ENCODE measurements at places on chromosomes 6 and 20.

DNA sequence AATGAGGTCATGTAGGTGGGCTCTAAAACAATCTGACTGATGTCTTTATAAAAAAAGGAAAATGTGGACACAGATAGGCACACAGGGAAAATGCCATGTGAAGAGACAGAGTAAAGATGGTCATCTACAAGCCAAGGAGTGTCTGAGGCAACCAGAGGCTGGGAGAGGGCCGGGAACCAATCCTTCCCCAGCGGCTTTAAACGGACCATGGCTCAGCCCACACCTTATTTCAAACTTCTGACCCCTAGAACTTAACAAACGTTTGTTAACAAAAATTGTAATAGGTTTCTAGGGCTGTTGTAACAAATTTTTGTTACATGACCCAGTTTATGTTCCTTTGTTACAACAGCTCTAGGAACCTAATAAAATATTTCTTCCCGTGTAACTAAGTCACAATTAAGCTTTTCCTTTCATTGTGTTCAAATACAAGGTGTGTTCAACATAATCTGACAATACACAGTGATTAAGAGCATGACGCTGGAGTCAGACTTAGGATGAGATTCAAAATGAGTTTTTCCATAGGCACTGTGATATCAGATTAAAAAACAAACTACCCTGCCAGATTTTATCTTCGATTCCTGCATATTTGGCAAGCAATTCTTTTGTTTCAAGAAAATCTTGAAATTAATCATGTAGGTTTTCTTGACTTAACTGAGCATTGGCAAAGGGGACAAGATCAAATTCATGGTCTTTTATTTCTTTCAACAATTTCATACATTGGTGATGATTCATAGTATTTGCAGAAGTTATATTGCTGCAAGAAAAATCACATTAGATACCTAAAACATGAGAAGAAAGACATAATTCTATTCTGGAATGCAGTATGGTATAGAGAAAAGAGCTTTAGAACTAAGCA is 169.5 kb upstream of the RIPOR2 start:
- DNase-seq: no peak

DNA sequence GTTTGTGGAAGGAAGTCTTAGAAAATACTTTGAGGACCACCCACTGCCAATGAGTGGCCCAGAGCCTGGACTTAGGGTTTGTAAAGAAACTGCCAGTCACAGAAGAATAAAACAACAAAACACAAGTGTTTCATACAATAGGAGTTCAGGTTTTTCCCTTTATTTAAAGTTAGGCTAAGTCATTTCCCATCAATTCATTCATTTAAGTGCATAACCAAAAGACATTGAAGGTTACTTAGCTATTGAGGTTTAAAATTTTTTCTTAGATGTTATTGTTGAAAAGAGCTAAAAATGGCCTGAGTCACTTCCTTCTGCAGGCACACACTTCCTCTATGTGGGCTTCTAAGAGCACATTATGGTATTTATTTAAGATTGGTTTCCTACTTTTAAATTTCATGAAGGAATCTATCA is 54.2 kb downstream of the ARMC2 start:
- no peak for DNase-seq

DNA sequence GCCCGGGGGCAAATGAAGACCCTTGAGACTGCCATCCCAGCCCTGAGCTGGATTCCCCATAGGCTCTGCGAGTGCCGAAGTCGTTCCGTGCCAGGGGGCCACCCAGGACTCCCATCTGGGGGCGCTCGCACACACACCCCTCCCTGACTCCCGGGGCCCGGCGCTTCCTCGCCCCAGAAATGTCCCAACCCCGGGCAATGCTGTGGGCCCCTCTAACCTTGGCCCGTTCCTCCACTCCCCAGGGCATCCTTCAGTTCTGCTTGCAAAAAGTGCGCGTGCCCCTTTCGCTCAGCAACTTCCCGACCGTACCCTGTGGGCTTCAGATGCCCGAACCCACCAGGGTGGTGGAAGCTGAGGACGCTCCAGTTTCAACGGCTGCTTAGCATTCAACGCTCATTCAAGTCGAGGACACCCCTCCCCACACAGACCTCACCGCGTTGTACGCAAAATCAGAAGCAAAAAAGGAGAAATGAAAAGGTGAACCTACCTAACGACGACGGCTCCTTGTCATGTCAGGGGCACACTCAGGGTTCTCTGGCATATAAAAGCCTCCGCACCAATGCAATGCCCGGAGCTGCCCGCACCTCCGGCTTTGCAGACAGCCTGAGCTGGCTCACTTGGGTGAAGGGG is 25.3 kb downstream of the RIPOR2 start:
- DNase-seq: no peak

DNA sequence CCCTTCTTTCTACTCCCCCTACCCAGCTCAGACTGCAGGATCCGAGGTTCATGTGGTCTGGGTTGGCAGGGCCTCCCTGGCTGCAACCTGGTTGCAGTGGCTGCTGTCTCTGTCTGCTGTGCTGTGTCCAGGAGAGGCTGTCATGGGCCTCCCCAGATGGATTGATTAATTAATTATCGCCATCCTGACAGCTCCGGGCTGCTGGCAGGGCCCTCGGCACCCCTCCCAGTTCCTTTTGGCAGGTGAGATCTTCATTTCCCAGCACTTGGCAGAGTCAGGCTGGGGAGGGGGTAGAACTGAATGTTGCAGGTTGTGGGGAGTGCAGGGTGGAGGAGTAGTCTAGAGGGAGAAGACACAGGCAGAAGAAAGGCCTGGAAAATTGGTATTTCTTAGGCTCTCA is 56.7 kb upstream of the ZFAND3 start:
- no peak for DNase-seq

DNA sequence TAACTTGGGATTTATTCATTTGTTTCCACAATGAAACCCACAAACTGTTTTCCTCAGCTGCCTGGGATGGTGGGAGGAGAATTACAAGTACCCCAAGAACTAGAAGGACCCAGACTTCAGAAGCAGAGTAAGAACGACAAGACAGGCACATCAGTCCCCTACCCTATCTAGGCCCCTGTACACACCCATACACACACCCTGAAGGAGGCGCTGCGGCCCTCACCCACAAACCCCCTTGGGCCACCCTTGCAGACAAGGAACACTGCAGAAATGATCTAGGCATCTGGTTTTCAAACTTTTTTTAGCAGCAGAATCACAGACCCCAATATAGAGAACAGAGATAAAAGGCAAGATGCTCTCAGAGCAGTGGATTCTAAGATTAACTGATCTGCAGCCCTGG is 55.0 kb downstream of the TRERF1 start:
- no peak for DNase-seq

- no peak for DNase-seq
Measured at GRCh38 chr20:34637245-34638038, 39.5 kb downstream of the PIGU start.

GRCh38 chr6:42158011-42158410 is 15.2 kb upstream of the GUCA1A start:
- DNase-seq: no peak

DNA sequence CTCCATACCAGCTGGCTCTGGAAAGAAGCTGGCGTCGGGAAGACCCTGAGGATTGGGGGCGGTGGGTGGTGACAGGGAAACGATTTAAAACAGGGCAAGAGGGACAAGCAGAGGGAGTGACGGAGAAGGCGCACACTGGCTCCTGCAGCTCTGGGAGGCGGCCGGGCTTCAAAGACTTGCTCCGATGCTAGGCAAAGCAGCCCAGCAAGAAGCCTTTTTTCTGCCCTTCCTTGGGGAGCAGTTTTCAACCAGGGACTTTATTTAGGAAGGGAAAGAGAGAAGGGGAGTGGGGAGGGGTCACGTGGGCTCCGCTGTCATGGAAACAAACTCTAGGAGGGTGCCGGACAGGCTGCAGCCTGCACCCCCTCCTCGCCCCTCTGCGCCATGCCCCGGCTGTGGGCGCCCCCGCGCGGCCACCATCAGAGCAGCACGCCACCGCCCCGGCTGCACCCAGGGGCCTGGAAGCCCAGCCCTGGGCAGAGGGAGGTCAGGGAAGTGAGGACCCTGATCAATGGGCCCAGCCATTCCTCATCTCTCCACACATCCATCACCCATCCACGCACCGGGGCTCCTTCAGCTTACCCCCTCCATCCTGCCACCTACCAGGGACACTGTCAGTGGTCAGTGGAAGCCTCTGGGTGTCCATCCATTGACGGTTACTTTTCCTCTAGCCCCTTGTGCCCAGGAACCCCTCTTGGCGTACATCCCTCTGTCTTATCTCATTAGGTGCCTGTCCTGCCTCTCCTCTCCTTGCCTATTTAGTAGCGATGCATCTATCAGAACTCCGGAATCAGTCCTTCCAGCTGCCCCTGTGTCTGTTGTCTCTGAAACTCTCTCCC is 66.6 kb upstream of the CCDC167 start:
- DNase-seq: peak; percentile 18

DNA sequence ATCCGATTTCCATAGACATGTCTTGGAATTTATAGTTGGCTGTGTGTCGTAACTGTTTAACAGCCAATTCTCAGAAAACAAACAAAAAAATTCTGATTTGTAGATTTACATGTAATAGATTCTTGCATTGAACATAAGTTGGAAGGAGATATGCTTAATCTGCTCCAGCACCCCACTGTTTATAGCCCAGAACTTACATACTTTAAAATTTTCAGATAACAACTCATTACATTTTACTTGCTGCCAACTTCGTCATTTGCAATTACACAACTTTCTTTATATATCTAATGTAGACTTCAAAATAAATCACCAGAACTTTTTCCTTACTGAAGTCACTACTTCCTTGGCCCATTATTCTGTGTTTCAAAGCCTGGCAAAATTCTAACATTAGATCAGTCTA is 472.3 kb upstream of the EYS start:
- no peak for DNase-seq

DNA sequence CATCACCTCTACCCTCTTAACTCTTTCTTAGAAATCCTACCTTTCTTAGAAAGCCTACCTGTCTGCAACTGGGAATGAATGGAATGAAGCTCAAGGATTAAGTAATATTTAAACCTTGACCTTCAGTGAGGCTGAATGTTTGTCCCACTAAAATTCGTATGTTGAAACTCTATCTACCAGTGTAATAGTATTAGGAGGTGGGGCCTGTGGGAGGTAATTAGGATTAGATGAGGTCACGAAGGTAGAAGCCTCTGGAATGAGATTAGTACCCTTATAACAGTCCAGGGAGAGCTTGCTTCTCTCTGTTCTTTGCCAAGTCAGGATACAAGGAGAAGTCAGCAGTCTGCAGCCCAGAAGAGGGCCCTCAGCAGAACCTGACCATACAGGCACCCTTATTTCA is 158.0 kb downstream of the TENT5A start:
- no peak for DNase-seq

DNA sequence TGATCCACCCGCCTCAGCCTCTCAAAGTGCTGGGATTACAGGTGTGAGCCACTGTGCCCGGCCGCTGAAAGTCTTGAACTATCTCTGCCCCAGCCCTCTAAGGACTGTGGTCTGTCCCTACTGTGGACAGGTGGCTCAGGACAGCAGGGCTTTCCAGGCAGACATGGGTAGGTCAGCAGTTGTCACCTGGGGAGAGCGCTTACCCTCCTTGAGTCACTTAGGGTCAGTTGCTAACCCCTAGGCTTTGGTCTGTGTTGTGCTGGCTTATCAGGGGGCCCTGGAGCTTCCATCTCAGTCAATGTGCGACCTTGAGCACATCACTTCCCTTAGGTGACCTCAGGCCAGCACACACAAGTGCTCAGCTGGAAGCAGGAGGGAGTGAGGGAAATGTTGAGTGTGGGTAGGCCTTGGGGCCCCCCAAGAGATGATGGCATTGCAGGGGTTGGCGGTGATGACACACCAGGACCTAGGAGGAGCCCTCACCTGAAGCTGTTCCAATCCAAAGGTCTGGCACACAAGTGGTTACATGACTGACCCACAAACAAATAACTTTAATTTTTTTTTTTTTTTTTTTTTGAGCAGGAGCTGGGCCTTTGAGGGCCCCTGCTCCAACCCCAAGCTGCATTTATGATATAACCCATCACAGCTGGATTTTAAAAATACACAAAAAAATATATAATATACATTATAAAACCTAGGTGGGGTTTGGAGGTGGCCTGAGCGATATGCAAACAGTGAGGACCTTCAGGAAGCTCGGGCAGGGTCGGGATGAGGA is 5.1 kb downstream of the RPL10A start:
- no peak for DNase-seq

DNA sequence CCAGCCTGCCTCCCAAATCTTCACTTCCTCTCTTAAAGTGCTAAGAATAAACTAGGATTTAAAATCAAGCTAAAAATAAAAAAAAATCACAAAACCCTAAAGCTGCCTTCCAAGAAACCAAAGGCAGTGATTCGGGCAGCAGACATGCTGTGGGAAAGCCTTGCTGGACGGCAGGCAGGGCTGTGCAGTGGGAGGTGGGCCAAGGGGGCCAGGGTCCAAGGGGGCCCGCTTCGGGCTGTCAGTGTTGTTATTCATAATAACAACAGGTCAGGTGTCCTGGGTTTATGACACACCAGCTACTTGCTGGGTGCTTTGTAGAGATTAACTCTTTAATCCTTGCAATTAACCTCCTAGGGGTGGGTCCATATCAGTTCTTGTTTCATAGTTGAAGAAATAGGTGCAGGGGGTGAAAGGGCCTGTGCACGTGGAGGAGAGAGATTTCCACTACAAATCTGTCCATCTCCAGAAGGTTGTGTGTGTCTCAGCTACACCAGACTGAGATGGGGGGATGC is 40.4 kb downstream of the CD40 start:
- DNase-seq: no peak

GRCh38 chr6:2196079-2196679 is 49.2 kb downstream of the GMDS start:
- no peak for DNase-seq

DNA sequence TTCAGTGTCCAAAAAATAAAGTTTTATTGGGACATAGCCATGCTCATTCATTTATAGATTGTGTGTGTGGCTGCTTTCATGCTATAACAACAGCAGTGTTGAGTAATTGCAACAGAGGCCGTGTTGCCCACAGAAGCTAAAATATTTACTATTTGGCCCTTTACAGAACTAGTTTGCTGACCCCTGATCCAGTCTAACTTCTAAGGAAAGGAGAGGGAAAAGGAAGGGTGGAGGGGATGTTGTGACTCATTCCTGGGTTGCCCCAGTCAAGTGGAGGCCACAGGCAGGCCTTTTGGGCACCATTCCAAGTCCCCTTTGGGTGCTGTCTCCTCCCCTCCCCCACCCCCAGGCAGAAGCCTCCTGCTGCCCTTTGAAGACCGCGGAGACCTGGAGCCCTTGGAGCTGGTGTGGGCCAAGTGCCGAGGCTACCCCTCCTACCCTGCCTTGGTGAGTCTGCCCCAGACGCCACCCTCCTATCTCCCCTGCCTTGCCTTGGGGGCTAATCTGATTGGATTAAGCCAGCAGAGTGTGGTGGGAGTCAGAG is 28.4 kb downstream of the BRPF3 start:
- peak; percentile 35 for DNase-seq

GRCh38 chr6:41371461-41371991 is 36.1 kb downstream of the NCR2 start:
- DNase-seq: peak; percentile 32

DNA sequence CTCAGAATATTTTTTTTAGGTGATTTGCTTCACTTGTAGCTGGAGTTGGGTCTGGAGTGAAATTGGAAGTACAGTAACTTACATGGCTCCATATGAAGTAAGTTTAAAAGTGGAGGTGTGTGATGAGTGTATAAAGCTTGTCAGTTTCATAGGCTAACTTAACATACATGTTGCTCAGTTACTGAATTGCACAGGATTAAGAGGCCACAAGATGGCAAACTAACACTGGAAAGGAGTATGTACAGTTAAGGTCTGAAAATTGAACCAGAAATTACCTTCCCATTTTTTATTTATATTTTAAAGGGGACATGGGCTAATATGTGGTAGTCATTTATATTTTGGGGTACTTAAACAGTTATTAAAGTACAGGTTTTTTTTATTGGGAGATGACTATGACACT is 45.3 kb upstream of the SMIM8 start:
- no peak for DNase-seq

- DNase-seq: no peak
Measured at GRCh38 chr6:113763311-113763766, 93.8 kb upstream of the MARCKS start.
